HuH-7 (cell line): ENCODE measurements at places on chromosomes 16 and 17.

GRCh38 chr17:42985225-42985624, 4.9 kb downstream of the RUNDC1 start:
- no peak for DNase-seq

DNA sequence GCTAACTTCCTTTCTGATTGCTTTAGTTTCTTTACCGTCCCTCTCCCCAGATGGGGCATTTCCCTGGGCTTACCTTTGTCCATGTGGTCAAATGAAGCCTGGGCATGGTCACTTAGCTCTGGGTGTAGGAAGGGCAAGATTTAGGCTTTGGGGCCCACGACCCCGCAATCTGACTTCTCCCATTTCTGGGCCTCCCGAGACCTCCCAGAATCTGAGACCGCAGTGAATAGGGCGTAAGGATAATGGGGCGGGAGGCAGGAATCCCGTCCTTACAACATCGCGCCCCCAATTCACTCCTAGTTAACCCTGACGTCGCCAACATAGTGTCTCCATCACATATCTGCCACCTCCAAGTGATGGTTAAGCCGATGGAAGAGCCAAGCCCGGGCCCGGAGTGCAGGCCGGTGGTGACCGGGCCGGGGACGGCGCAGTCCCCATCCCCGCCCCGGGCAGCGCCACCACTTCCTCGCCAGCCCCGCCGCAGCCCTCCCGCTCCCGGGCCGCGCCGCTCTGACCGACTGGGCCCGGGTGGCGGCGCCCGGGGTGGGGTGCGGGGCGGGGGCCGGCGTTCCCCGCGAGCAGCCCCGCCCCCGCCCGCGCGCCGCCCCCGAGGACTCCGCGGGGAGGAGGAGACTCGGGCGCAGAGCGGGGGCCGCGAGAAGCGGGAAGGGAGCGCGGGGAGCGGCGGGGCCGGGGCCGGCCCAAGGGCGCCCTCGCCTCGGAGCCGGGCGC, at the start of gene RHBDL3:
Gene RHBDL3 (plus strand): TSS at position 641 of the 732 bp plus-strand sequence. CDS start 358 bp downstream, outside the sequence.
- DNase-seq = no peak

DNA sequence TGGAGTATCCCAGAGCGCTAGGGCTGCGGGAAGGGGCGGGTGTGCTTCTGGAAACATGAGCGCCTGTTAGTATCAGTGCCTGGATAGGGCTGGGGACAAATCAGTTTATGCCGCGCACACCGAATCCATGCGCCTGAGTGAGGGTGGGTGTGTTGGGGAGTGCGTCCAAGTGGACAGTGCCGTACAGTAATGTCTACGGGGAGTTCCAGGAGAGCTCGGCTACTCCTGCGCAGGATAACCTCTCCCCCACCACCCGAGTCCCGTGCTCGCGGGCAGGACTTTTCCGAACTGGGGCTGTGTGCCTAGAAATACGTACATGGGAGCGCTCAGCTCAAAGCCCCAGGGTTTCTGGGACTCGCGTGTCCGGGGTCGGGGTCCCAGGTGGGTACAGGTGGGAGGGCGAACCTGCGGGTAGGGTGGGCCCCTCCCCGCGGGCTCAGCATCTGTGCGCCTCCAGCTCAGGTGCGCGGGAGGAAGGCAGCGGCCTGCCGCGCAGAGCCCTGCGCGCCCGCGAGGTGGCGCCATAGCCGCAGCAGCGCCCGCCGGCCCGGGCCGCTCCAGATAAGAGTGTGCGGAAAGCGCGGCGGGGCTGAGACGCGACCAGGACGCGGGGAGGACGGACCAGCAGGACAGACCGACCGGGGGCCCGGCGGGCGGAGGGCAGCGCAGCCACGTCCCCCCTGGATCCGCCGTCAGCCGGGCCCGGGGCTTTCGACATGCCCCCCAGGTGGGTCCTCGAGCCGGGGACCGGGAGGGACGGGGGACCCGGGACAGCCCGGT, at the start of gene HIC1:
Gene HIC1 (plus strand): TSS at position 592 of the 780 bp plus-strand sequence. CDS start 1,588 bp downstream, outside the sequence.
- DNase-seq = peak; percentile 83

DNA sequence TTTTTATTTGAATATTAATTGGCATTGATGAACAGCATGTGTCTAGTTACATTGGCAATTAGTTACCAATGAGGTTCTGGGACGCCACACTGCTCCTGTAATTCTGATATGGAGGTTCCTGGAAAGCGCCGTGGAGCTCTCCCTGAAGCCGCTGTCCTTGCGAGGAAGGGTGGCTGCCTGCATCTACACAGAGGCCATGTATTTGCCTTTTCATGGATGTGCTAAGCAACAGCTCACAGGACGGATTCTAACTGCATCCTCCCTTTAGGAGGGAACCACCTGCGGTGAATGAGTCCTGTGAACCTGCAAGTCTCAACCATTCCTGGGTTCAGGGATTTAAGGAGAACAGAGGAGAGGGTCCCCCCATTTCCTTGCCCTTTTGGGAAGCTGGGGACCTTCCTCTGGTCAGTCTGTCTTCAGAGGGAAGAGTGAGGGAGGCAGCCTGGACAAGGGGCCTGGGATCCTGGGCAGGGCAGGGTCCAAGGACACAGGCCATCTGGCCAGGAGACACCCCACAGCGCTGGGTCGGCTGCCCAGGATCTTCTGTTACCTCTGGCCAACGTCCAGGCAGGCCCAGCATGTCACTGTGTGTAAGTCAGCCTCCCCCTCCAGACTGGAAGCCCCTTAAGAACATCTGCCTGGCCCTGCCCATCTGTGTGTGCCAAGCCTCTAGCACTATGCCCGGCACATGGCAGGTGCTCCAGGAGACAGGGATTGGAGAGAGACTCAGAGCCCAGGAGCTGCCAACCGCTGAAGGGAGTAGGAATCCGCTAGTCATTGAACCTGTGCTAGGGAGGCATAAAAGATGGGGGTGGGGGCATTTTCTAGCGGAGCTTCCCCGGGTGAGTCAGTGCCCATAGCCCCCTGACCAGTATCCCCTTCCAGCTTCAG, 314.1 kb upstream of the TNRC6C start:
- no peak for DNase-seq

DNA sequence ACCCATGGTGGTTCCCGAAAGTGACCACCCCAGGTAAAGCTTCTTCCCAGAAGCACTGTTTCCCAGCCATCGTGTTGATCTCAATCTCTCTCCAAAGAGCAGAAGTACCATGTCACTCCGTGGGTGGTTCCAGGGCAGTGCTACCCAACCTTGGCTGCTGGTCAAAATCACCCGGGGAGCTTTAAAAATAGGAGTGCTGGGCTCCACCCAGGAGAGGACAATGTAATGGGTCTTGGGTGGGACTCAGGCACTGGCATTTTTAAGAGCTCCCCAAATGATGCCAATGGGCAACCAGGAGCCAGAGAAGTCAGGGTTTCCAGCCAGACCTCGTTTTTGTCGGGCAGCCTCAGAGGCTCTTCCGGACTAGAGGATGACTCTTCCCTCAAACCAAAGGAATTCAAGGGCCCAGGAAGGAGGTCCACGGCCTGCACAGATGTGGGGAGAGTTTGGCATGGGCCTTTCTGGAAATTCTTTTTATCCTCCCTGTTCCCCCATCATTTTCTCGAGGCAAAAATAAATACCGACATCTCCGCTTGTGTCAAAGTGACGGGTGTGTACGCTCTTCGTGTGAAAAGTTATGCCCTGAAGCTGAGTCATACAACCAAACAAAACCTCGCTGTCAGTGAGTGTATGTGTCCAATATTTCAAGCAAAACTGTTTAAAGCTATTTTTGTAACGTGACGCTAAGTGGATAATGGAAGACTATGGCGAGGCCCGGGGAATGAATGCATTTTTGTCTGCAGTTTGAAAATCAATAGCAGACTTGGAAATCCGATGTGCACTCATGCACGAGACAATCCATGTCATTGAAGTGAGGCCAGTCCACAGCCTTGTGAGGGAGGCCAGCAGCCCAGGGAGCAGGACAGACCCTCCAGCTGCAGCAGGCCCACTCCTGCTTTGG, 364.1 kb downstream of the FOXL1 start:
- DNase-seq = no peak

DNA sequence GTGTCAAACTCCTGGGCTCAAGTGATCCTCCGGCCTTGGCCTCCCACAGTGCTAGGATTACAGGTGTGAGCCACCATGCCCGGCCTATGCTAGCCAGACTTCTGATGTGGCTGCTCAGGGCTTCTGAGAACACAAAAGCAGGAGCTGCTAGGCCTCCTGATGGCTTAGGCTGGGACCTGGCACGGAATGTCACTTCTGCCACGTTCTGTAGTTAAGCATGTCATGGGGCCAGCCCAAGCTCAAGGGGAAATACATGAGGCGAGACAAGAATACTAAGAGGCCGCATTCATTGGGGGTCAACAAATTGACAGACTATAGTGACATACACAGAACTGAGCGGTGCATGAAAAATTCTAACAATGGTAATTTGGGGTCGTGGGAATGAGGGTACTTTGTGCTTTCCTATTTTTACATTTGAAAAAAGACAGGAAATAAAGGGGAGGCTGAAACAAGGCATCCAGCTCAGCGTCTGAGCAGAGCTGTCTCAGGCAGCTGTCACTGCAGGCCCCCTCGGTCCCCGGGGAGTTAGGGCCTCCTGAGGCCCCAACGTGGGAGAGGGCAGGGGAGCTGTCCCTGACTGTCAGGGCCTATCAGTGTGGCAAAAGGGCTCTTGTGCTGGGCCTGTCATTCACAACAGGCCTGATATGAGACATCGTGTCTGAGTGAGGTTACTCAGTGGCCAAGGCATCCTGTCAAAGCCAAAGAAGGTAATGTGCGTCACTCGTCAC, 26.4 kb downstream of the CFAP20 start:
- DNase-seq = no peak

DNA sequence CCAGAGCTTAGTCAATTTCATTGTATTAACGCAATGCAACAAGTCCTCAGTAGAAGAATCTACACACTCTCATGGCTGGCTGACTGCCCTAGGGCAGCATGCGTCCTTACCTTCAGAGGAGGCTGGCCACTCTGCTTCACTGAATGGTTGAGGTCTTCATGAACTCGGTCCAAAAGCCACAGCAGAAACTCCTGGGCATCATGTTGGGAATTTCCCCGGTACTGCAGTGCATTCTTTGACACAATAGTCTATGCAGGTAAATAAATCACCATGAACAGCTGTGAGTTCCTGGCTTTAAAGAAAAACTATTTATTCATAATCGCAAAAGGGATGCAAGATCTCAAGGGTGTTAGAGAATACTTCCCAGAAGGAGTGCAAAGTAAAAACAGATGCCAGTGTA, 41.3 kb downstream of the USP31 start:
- DNase-seq = no peak

DNA sequence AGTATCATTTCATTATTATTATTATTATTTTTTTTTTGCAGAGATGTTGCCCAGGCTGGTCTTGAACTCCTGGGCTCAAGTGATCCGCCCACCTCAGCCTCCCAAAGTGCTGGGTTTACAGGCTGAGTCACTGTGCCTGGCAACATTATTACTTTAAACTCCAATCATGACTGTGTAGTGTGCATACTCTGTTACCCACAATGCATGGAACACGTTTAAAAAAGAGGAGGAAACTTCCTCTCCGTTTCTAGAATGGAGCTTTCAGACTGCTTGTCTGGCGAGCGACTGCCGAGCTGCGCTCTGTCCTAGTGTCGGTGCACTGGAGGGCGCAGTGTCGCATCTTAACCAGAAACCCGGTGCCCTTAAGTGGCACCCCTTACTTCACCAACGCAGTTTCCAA, 22.1 kb upstream of the FASN start:
- DNase-seq = no peak

DNA sequence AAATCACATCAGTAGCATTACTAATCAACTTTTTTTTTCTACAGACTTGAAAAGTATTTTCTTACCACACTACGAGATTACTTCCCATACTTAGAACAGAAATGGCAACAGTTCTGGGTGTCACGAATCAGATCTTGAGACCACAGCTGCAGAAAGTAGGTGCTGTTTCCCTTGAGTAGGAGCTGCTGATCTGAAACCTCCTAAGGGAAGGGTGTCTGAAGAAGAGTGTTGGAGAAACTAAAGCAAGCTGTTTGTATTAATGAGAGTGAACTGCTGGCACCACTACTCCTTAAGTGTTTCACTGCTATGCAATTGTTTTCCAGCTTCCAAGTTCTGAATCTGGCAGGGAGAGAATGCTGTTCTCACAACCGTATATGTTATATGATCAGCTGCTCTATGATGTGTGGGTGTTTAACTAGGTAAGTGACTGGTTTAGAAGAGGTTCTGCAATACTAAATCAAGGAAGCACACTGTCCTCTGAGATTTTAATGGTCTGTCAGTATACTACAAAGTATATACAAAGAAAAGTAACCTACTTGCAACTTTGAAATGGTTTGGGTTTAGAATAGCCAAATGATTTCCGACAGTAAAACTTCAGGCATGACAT, 3.3 kb downstream of the ZNF652 start:
- DNase-seq = no peak

DNA sequence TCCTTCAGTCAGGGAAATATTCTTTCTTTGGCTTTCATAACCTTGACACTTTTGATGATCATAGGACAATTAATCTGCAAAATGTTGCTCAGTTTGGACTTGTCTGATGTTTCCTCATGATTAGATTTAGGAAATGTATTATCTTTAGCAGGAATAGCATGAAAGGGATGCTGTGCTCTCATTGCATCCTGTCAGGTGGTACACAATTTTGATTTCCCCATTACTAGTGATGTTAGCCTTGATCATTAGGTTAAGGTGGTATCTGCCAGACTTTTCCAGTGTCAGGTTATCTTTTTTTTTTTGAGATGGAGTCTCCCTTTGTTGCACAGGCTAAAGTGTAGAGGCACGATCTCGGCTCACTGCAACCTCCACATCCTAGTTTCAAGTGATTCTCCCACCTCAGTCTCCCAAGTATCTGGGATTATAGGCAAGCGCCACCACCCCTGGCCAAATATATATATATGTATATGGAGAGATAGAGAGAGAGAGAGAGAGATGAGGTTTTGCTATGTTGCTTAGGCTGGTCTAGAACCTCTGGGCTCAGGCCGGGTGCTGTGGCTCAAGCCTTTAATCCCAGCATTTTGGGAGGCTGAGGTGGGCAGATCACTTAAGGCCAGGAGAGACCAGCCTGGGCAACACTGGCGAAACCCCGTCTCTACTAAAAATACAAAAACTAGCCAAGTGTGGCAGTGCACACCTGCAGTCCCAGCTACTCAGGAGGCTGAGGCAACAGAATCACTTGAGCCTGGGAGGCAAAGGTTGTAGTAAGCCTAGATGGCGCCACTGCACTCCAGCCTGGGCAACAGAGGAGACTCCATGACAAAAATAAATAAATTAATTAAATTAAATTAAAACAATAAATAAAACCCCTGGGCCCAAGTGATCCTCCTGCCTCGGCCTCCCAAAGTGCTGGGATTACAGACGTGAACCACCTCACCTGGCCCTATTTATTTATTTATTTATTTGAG, 15.8 kb upstream of the CAVIN1 start:
- no peak for DNase-seq
